MM.1S (cell line): ENCODE measurements at places on chromosomes 5 and 9.

DNA sequence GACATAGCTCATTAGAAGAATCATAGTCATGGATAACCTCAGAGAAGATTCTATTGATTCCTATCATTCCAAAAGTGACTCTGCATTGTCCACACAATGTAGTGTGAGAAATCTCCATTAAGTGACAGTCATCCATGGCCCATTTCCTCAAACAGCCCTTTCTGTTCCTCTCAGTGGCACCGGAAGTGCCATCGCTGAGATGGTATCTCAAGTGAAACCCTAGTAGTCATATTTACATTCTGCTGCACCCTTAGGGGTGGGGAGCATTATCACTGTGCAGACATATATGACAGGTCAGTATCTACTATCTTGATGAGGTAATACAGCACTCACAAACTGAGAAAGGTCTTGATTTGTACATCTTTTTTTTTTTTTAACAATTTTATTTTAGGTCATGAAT, 55.4 kb upstream of the MIER3 start:
- DNase-seq = peak; percentile 24
- 0 out of 2 replicates have a peak, but pooled peaks cover 5% of the 10 kb centered on the region for H3K4me1 ChIP-seq
- H3K4me3 ChIP-seq = no peak overlapping the region
- H3K36me3 ChIP-seq = no peaks in the 10 kb centered on the region
- no peaks in the 10 kb centered on the region for H3K27me3 ChIP-seq

GRCh38 chr9:121853617-121854395, 202.4 kb downstream of the DAB2IP start:
- H3K27me3 ChIP-seq = no peaks in the 10 kb centered on the region
- no peaks in the 10 kb centered on the region for H3K36me3 ChIP-seq
- H3K27ac ChIP-seq = no peak overlapping the region
- no peak for DNase-seq
- no peak overlapping the region for H3K4me3 ChIP-seq

DNA sequence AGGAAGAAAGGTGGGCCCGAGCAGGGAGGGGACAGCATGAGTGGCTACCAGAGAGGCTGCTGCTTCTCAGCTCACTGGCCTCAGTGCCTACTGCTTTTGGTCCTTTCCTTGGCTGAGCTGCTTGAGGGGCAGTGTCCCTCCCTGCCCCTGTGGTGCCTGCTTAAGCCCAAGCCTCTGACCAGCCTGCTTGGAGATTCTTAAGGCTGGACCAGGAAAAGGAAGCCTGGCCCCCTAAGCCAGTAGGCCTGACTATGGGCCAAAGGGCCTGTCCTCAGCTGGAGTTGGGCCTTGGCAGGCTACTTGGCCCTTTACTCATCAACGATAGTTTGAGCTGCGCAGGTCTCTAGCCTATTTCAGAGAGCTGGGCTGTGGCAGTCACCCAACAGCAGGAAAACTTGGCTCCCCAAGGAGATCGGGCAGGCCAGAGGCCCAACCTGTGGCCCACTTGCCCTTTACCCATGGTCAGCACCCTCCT, 24.9 kb downstream of the TCF7 start:
- no peak overlapping the region for H3K27ac ChIP-seq
- H3K4me1 ChIP-seq = peaks cover 13% of the 10 kb centered on the region
- H3K27me3 ChIP-seq = no peaks in the 10 kb centered on the region
- no peak for DNase-seq

DNA sequence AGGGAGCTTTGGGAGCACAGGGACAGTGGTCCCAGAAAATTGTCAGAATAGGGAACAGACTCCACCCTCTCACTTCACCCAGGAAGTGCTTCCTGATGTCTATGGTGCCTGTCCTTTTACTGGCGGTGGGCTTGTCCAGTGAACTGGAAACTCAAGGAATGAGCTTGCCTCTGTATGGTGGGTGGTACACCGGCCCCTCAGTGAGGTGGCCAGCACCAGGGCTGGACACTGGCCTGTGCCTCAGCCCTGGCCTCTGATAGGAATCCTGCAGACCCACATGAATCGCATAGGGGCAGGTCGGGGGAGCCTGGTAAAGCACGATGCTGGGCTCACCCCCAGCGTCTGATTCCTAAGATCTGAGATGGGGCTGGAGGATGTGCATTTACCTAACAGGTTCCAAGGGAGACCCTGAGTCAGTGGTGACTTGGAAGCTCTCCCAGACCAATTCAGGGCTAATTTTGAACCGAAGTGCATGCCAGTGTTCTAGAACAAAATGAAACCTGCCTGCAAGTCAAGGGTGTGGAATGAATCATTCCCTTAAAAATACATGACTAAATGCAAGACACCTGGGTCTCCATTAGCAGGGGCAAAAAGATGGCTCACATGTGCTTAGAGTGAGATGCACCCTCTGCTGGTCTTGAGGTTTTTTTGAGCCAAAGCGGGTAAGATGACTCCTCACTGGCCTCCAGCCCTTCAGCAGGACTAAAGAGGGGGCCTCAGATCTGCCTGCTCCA, 178.3 kb downstream of the HSPA4 start:
- H3K27ac ChIP-seq = no peak overlapping the region
- H3K4me3 ChIP-seq = no peak overlapping the region
- H3K4me1 ChIP-seq = no peaks in the 10 kb centered on the region
- no peaks in the 10 kb centered on the region for H3K27me3 ChIP-seq

- H3K27me3 ChIP-seq = no peaks in the 10 kb centered on the region
- H3K36me3 ChIP-seq = no peaks in the 10 kb centered on the region
- no peak overlapping the region for H3K27ac ChIP-seq
- no peak for DNase-seq
- no peak overlapping the region for H3K4me3 ChIP-seq
These were observed 379.3 kb downstream of the PLK2 start for GRCh38 chr5:58080573-58080972.

- H3K36me3 ChIP-seq = no peaks in the 10 kb centered on the region
- no peak overlapping the region for H3K27ac ChIP-seq
- DNase-seq = no peak
- H3K4me3 ChIP-seq = no peak overlapping the region
- peaks cover 2% of the 10 kb centered on the region; the same call in 1 of the 2 replicates for H3K4me1 ChIP-seq
These were observed 6.5 kb upstream of the SYK start for GRCh38 chr9:90795084-90795483.

DNA sequence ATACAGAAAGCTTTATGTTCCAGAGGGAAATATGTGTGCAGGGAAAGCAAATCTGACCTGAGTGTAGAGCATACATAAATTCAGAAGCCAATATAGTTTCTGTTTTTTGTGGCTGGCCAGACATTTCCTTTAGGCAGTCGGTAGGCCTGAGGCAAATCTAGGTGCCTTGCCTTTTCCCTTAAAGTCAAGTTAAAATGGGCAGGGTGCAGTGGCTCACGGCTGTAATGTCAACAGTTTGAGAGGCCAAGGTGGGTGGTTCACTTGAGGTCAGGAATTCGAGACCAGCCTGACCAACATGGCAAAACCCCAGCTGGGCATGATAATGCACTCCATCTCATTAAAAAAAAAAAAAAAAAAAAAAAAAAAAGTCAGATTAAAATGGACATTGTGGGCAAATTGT, 31.2 kb downstream of the PHAX start:
- H3K27ac ChIP-seq = no peak overlapping the region
- H3K27me3 ChIP-seq = no peaks in the 10 kb centered on the region
- H3K36me3 ChIP-seq = no peaks in the 10 kb centered on the region; the same call in 1 of the 2 replicates
- H3K4me3 ChIP-seq = no peak overlapping the region
- no peaks in the 10 kb centered on the region for H3K4me1 ChIP-seq

GRCh38 chr9:38732885-38733284, 13.0 kb upstream of the FAM240B start:
- no peaks in the 10 kb centered on the region for H3K27me3 ChIP-seq
- no peak for DNase-seq
- no peak overlapping the region for H3K4me3 ChIP-seq
- no peaks in the 10 kb centered on the region for H3K4me1 ChIP-seq

DNA sequence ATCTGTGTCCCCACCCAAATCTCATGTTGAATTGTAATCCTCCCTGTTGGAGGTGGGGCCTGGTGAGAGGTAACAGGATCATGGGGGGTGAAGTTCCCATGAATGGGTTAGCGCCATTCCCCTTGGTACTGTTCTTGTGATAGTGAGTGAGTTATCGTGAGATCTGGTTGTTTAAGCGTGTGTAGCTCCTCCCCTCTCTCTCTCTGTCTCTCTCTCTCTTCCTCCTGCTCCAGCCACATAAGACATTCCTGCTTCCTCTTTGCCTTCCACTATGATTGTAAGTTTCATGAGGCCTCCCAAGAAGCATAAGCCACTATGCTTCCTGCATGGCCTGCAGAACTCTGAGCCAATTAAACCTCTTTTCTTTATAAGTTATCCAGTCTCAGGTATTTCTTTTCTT, 28.8 kb downstream of the C5orf15 start:
- DNase-seq = no peak
- no peak overlapping the region for H3K4me3 ChIP-seq
- H3K27ac ChIP-seq = no peak overlapping the region
- no peaks in the 10 kb centered on the region for H3K36me3 ChIP-seq

- peak overlapping the region; percentile 25; the same call in 1 of the 2 replicates for H3K27ac ChIP-seq
- H3K27me3 ChIP-seq = no peaks in the 10 kb centered on the region
- peaks cover 7% of the 10 kb centered on the region; the same call in 1 of the 2 replicates for H3K4me1 ChIP-seq
- peak overlapping the region; percentile 45 for H3K4me3 ChIP-seq
These were observed 8.0 kb downstream of the KLF9 start for GRCh38 chr9:70406434-70406862.

DNA sequence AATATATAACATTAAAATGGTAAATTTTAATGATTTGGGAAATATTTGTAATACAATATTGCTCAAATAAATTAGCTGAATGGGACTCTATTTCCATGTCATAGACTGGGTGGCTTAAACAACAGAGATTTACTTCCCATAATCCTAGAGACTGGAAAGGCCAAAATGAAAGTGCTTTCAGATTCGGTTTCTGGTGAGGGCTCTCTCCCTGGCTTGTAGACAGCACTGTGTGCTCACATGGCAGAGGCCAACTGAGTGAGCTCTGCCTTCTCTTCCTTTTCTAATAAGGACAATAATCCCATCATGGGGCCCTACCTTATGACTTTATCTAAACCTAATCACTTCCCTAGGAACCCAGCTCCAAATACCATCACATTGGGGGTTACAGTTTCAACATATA, 196.2 kb downstream of the MARCHF11 start:
- peaks cover 2% of the 10 kb centered on the region; the same call in 1 of the 2 replicates for H3K4me1 ChIP-seq
- H3K27ac ChIP-seq = no peak overlapping the region
- no peaks in the 10 kb centered on the region for H3K27me3 ChIP-seq
- no peak overlapping the region for H3K4me3 ChIP-seq

DNA sequence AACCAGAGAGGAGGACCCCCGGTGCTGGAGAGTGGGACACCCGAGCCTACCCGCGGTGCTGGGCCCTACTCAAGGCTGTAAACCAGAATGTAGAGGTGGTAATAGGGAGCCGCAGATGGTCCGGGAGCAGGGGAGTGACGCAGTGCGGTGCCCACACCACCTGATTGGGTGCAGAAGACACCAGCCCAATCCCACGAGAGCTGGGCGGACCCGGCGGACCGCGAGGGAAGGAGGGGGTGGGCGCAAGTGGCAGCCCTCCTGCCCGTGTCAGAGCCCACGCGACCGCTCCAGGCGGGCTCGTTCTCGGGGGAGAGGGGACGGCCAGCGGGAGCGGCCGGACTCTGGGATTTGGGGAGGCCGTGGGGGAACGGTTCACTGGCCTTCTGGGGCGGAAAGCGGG, 71.2 kb downstream of the C9orf50 start:
- H3K36me3 ChIP-seq = no peaks in the 10 kb centered on the region
- no peak overlapping the region for H3K4me3 ChIP-seq
- H3K27ac ChIP-seq = no peak overlapping the region
- DNase-seq = no peak
- H3K4me1 ChIP-seq = no peaks in the 10 kb centered on the region

DNA sequence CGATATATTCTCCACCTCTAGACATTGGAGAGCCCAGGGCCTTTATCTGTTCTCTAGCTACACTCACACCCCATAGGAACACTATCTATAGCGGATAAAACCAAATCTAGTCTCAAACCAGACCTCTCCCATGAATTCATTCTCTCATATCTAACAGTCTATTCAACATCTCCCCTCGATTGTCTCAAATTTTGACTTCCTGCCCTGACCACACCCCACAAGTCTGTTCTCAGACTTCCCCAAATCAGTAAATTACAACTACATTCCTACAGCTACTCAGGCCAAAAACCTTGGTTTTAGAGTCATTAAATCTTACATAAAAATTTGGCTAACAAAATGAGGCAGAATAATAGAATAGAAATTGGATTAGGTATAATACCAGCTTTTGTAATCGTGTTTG, 12.5 kb upstream of the SLC1A3 start:
- H3K27me3 ChIP-seq = no peaks in the 10 kb centered on the region
- H3K36me3 ChIP-seq = no peaks in the 10 kb centered on the region
- H3K4me3 ChIP-seq = no peak overlapping the region
- H3K4me1 ChIP-seq = no peaks in the 10 kb centered on the region

GRCh38 chr5:179873588-179874110, 15.0 kb upstream of the MRNIP start:
- no peaks in the 10 kb centered on the region for H3K4me1 ChIP-seq
- H3K27ac ChIP-seq = no peak overlapping the region
- no peaks in the 10 kb centered on the region for H3K36me3 ChIP-seq
- no peaks in the 10 kb centered on the region for H3K27me3 ChIP-seq

DNA sequence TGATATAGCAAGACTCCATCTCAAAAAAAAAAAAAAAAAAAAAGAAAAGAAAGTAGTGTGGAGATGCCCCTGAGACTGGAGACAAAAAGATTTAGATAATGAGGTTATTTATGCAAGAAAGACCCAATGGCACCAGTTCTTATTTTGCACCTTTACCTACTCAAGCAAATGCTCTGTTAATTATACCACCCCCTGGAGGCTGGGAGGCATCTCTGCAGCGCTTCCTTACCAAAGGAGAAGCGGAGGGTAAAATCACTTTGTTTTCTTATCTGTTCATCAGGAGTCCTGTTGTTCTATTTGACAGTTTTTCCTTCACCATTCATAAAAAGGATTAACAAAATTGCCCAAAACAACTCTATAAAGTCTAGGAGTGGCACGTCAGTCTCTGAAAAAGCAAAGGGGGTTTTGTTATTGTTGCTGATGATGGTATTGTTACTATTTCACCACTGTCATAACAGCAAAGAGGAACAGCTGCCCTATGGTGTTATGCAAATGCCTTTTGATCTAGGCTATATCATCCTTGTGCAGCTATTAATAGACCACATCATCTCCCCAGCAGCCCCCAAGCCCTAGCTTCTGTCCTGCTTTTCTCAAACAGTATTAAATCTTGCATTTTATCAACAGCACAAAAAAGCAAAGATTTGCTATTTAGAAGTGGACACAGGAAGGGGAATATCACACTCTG, 174.0 kb downstream of the PALM2AKAP2 start:
- H3K36me3 ChIP-seq = no peaks in the 10 kb centered on the region
- no peak for DNase-seq
- no peak overlapping the region for H3K4me3 ChIP-seq

GRCh38 chr9:124415102-124415851, at the start of gene PSMB7:
Gene PSMB7 (minus strand): TSS chr9:124415442. CDS start chr9:124415425, 17 bp downstream.
- H3K4me3 ChIP-seq = peak within 1 kb of the TSS; percentile 81
- peak within 1 kb of the TSS; percentile 35; the same call in 1 of the 2 replicates for H3K27ac ChIP-seq
- H3K36me3 ChIP-seq = peaks cover 24% of the 10 kb centered on the region
- H3K4me1 ChIP-seq = peaks cover 10% of the 10 kb centered on the region
- no peaks in the 10 kb centered on the region for H3K27me3 ChIP-seq
- peak; percentile 98 for DNase-seq
